Activated CD8-positive, alpha-beta memory T cell treated with anti-CD3 and anti-CD28 coated beads for 1 hour (primary cell): ENCODE measurements at places on chromosomes 2 and 18.

DNA sequence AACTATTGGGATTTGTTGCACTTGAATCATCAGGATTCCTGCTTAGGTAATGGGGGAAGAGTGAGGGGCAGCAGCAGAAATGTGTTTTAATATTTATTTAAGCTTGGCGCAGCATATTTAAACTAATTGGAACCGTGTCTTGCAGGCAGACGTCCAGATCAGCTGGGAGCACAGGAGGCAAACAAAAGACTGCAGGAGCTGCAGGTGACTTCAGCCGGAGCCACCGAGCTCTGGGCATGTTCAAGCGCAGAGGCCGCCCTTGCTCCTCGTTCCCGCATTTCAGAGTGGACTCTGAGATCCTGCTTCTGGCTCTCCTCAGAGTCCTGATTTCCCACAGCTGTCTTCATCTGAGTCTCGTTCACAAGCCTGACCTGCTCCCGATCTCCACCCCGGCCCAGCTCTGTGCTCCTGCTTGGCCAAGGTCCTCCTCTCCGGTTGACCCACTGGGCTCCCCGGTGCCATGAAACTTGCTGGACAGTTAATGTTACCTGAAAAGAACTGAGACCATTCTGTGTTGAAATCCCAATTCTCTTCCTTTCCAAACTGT, 475.5 kb downstream of the SOX11 start:
- DNase-seq = no peak

GRCh38 chr2:237383991-237384671, 29.8 kb downstream of the COL6A3 start:
- DNase-seq = no peak

DNA sequence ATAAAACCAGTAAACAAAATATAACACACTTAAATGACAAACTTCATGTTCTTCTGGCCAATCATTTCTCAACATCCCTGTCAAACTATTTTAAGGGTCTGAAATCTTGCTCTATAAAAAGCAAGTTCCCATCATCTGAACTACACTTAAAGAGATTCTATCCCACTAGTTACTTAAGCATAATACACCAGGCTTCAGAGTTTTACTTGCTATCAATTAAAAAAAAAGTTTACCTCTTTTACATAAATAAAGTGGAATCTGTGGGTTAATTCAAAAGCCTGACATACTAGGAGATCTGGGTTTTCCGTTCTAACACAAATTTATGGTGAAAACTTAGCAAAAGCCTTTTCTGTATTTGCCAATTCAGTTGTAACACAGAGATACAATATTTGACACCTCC, 1.9 kb downstream of the CLASP1 start:
- DNase-seq = no peak

DNA sequence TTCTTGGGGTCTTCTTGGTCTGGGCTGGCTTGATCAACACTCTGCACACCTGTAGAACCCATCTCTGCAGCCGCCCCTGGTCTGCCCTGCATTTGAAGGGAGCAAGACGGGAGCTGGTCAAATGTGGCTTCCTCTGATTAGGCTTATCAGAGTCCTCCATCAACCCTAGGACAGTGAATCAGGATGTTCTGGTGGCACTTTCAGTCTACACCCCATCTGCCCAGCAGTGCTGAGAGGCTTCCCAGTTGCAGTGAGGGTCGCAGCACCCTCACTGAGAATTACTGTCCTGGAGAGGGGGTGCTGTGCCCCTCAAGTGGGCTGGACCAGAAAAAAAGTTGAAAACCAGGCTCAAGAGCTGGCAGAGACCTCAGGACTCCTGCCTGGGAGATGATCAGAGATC, 152.9 kb downstream of the DYSF start:
- no peak for DNase-seq

- no peak for DNase-seq
These were observed 73.3 kb upstream of the KLF7 start for GRCh38 chr2:207238831-207239701.

- no peak for DNase-seq
These were observed 3.6 kb upstream of the ECEL1 start for GRCh38 chr2:232491139-232491780.

DNA sequence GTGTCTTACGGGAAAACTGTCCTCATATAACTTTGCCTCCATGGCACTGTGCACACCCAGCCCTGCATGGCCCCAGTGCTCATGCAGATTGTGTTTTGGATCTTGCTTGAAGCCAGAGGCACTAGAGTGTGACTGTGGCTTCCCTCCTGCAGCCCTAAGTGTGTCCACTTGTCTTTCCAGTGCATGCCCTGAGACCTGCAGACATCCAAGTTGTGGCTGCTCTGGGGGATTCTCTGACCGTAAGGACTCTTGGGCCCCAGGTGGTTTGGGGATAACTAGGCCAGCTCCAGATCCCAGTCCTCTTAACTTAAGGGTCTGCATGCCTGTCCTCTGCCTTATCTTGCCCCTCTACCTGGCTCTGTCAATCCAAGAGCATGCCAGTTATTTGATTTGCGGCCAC, 96.6 kb downstream of the PLB1 start:
- DNase-seq = no peak

- DNase-seq = no peak
These were observed at the start of gene DRC1 for GRCh38 chr2:26401739-26402541. Gene DRC1, plus strand, starts transcription at chr2:26401920. Its CDS starts 70 bp downstream, at chr2:26401990.

DNA sequence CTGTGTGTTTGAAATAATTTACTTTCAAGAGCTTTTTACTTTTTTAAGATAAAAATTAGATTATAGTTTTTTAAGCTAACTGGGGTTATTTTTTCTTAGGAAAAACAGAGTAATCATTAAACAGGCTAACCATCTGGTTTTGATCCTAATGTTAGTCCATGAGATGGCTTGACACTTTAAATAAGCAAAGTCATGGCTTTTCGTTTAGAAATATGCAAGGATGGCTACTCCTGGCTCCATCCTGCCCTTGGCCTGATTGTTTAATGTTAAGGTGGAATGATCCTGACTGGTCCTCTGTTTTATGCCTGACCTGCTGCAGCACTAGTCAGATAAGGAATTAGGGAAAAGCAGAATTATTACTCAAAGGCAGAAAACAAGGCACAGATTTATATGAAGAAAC, 39.7 kb upstream of the PNPT1 start:
- DNase-seq = no peak

DNA sequence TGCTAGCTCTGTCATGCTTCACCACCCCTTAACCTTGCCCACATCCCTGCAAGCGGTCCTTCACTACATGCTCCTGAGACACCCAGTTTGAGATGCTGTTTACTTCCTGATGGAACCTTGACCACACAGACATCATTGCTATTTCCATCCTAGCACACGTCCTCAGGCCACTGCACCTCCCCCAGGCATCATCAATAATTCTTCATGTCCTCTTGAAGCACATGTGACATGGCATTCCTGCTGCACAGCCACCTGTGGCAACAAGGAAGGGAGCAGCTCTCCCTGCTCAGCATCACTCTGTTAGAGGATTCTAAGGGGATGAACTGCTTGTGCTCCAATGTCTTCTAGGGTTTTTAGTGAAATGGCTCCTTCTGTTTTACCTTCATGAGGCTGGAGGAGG, 26.1 kb upstream of the ST3GAL5 start:
- no peak for DNase-seq

GRCh38 chr2:85234868-85235267, 92.9 kb downstream of the TGOLN2 start:
- DNase-seq = no peak

DNA sequence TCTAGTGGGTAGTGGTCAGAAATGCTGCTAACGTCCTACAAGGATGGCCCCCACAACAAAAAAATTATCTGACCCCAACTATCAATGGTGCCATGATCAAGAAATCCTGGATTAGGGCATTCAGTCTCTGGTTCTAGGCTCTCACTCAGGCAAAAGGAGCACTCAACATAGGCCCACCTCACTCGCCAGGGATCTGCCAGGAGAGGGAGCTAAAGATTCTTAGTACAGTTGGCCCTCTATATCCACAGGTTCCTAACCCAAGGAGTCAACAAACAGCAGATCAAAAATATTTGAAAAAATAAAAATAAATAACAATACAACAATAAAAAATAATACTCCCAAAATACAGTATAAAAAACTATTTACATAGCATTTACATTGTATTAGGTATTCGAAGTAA, 10.0 kb downstream of the SLC4A5 start:
- no peak for DNase-seq

DNA sequence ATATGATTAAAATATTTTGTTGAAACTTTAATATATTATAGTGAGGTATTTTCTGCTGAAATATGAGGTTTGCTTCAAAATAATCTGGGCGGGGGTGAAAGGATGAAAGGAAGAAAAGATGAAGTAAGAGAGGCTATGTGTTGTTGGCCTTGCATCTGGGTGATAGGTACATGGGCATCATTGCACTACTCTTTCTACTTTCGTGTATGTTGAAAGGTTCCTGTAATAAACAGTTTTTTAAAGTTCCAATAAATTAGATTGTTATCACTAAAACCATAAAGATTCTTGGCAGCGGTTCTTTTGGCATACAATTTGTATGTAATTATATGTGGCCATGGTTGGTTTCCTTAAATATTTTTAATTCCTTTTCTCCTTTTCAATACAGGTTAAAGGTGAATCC, 23.6 kb upstream of the MSH2 start:
- DNase-seq = no peak

DNA sequence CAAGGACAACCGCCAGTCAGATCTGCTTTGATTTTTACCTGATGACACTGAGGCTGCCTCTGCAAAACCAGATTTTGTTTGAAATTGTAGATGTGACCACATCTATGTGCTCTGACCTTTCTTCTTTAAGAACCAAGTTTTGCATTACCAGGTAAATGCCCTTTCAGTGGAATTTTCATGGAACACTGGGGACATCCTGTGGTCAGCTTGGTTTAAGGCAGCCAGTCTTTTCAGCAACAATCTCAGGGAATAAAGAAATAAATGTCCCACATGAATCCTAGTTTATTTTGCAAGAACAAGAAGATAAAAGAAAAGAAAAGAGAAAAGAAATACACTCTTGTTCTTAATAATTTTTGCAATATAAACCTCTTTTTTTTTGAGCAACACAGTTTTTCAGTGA, 90.6 kb downstream of the POU3F3 start:
- no peak for DNase-seq

- no peak for DNase-seq
These were observed 46.2 kb upstream of the NABP1 start for GRCh38 chr2:191631754-191632153.
